Activated T-cell treated with anti-CD3 and anti-CD28 coated beads for 24 hours (primary cell): ENCODE measurements at places on chromosomes 2 and 18.

DNA sequence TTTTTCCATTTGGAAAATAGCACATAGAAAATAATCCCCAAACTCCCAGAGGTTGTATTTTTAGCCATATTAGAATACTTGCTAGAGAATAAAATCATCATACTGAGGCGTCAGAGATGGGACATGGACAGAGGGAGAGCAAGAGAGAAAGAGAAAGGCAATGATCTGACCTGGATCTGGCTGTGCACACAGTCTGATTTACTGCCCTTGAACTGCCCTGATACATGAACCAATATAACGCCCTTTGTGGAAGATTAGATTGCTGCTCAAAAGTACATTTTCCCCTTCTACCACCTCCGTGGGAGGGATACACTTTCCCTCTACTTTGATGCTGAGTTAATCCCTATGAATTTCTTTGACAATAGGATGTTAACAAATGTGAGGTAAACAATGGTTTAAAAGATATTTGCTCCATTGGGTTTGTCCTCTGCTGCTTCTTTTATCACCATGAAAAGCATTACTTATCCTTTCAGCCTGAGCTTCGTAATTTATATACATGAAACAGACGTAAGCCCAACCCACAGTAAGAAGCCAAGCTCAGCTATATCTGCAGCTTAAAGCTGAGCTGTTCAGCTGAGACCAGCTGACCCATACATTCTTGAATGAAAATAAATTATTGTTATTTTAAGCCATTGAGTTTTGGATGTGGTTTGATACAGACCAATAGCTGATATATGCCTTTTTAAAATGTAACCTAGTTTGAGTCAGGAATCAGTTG lies 1664.6 kb upstream of the CELF4 start:
- DNase-seq: no peak

- DNase-seq: no peak
These were observed 160.3 kb upstream of the SIX2 start for GRCh38 chr2:45169339-45170190.

DNA sequence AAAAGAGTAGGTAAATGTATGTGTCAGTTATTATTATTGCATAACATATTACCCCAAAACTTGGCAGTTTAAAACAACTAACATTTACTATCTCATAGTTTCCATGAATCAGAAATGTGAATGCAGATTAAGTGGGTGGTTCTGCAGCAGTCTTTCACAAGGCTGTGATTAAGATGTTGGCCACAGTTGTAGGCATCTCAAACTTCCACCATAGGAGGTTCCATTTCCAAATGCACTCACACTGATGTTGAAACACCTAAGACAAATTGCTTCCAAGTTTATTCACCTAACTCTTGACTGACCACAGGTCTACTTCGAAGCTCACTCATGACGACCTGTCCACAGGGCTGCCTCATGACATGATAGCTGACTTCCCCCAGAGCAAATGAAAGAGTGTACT lies 360.8 kb downstream of the GRB14 start:
- DNase-seq: no peak

- DNase-seq: no peak
These were observed 47.8 kb upstream of the C2orf74 start for GRCh38 chr2:61114147-61114546.

- no peak for DNase-seq
These were observed 95.2 kb downstream of the TTC32 start for GRCh38 chr2:19806591-19806990.

DNA sequence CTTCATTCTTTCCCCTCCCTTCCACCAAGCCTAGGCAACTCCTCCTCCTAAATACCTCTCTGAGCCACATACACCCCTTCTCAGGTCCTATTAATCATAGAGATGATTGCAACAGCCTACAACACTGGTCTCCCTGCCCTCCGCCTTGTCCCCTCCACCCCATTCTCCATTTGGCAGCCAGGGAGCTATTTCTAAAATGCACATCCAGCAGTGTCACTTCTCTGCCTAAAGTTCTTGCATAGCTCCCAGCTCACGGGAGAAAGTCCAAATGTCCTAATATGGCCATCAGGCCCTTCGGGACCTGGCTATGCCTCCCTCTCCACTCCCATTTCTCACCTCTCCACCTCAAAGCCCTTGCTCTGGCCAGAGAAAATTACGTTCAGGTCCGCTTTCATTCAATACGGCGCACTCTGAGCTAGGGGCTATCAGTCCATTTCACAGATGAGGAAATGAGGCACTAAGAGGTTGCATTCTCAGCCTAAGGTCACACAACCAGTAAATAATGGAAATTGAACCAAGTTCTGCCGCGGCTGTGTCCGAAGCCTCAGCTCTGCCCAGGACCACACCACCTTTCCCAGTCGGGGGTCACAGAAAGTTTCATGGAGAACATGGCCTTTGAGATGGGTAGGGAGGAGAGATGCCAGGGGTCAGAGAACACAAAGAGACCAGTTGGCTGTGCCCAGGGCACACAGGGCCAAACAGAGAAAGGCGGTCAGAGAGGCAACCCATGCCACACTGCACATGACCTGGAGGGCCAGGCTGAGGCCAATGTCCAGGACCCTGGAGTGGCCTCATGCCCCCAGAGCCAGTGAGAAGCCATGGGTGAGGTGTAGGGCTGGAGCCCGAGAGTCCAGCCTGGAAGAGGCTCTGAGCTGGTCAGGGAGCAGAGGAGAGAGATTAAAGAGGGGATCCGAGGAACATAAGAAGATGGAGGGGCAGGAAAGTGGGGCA lies 72.8 kb downstream of the TNS1 start:
- no peak for DNase-seq

DNA sequence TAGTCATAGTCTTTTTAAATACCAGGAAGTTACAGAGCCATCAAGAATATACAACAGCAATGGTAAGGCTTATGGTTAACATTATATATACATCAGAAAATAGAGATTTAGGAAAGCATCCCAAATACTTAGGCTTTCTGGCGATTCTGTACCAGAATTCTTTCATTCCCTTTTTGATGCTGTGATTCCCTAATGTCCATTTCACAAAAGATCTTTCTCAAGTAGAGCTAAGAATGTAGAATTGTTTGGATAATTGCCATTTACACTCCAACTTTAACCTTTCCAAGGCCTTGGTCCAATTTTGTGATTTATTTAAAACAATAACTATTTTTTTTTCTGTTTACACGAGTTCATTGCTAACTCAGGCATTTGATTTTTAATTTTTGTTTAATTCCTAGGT lies 422.2 kb downstream of the MTX2 start:
- no peak for DNase-seq

GRCh38 chr2:108612153-108612513 lies 77.9 kb downstream of the LIMS1 start:
- DNase-seq: peak; percentile 45

GRCh38 chr2:79129804-79130203 lies 9.5 kb downstream of the REG1A start:
- DNase-seq: no peak

GRCh38 chr2:172723286-172723685 lies 12.4 kb upstream of the RAPGEF4 start:
- DNase-seq: no peak

- no peak for DNase-seq
These were observed 858.5 kb upstream of the PIK3C3 start for GRCh38 chr18:41096504-41096903.

GRCh38 chr18:6056171-6056910 lies 161.0 kb upstream of the TMEM200C start:
- no peak for DNase-seq

- no peak for DNase-seq
These were observed 625.3 kb upstream of the LRRTM4 start for GRCh38 chr2:78147466-78147865.

GRCh38 chr2:2856723-2857415 lies 520.7 kb downstream of the EIPR1 start:
- no peak for DNase-seq

DNA sequence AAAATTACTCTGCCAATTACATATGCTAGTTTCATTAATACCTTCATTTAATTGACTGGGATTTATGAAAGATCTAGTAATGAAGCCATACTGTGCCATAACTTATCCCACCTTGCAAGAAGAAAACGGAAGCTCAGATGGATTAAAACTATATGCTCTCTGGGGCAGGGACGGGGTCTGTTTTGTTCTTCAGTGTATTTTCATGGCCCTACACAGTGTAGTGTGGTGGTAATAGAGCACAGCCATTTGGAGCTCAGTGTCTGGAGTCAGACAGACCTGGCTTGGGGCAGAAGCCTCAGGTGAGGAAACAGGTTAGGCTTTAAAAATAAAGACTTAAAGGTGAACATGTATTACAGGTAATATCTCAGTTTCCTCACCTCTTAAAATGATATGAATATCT lies 62.3 kb downstream of the FIGN start:
- DNase-seq: no peak

DNA sequence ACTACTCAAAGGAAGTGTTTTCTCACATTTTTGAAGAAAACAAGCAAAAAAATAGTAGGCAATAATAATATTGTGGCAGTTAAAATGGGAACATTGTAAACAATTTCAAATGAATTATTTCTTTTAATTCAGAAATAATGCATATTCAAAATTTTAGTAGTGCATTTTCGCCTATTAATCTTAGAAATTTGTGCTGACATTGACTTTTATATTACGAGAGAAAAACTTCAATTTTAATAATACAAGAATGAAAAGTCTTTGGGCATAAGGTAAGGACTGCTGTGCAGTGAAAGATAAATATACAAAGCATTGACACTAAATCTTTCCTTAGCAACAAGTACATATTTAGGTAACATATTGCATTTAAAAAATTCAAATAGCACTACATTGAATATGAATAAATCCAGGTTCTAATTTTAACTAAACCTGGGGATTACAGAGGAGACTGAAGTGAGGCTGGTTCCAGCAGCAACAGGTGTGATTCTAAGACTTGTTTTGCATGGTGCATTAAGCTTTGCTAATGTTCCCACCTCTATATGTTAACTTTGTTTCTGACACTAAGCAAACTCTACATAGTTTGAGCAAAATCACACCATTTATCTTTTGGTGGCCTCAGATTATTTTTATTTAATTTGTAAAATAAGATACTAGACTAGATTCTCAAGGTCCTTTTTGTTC lies 40.5 kb downstream of the CALCRL start:
- DNase-seq: no peak

GRCh38 chr2:206614811-206615210 lies 27.5 kb upstream of the FAM237A start:
- DNase-seq: no peak

- no peak for DNase-seq
These were observed 21.1 kb downstream of the HDAC4 start for GRCh38 chr2:239379641-239380170.

DNA sequence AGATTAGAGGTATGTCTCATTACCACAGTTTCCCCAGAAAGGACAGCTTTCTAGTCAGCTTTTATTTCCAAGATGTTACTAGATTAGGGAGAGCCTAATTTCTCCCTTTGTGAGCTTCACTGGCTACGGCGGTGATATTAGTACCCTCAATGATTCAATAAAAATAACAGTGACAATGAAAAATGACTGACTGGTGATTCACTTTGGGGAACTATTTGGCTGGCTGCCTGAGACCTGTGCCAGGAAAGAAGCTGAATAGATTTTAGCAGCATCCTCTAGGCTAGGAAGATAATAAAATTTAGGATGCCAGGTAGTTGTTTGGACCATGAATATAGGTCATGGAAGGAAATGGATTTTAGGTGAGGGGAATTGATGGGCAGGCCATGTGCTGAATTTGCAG lies 178.7 kb downstream of the FMNL2 start:
- DNase-seq: no peak

GRCh38 chr18:31371989-31372388 lies 4.6 kb upstream of the DSG4 start:
- DNase-seq: no peak

GRCh38 chr2:36287363-36288275 lies 68.0 kb upstream of the CRIM1 start:
- peak; percentile 11 for DNase-seq

- no peak for DNase-seq
These were observed 198.2 kb downstream of the SRBD1 start for GRCh38 chr2:45412754-45413379.

DNA sequence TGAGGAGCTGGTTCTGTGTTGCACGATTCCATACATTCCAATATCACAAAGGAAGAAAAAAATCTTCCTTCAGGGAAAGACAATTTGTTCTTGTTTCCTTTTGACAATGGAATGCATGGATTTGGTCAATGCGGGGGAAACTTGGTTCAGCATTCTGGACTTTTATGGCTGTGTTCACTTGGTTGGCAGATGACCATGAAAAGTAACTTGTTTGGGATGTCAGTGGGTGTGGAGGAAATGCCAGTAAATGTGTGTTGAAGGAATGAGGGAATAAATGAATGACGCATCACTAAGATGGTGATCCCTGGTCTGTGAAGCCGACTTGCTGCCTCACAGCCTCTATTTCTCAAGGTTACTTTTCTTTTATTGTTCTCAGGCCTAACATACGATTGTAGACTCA lies 53.7 kb downstream of the THUMPD2 start:
- no peak for DNase-seq

- DNase-seq: no peak
These were observed 104.9 kb downstream of the TTN start for GRCh38 chr2:178702361-178702760.

DNA sequence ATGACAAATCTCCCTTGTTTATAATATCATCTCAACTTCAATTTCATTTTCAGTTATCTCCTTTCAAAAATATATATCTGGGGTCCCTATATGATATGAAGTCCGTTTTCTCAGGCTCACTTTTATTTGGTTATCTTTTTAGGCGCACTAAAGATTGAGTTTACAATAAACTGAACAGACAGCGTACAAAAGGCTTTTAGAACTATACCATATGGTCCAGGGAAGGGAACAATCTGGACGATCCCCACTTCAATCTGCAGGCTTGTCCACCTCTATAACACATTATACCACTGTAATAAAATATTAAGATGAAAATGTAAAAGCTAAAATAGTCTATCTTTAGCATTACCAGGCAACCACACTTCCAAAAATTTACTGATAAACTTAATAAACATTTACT lies 289.9 kb downstream of the ZEB2 start:
- no peak for DNase-seq

GRCh38 chr2:72689579-72690195 lies 136.1 kb downstream of the EXOC6B start:
- DNase-seq: no peak

DNA sequence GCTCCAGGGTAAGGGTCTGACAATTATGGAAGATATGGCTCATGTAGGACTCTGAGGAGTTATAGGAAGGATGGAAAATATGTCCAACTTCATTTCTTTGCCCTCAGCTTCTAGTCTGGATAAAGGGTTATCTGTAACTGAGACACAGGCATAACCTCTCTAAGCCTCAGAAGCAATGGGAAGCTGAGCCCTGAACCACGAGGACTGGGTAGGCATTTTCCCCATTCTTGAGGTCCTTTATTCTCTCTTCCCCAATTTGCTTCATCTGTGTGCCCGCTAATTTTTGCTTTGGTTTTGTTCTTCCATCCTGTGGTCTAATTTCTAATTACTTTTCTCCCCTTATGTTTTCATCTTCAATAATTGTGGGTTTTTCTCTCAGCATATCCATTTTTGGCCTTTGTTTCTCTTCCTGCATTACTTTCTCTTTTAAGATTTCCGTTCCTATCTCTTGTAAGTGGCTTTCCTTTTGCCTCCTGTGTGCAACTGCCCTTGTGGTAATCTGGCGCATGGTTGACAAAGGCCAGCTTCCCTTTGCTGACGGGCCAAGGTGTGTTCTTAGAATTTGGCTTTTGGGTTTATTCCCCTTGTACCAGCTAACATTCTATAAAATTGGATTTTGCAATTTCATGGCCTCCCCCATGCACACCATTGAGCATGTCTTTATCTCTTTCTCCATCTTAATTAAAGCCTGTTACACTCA lies 343.8 kb downstream of the TXNL1 start:
- DNase-seq: no peak
